ENCODE measurements at places on chromosomes 11 and 22.

DNA sequence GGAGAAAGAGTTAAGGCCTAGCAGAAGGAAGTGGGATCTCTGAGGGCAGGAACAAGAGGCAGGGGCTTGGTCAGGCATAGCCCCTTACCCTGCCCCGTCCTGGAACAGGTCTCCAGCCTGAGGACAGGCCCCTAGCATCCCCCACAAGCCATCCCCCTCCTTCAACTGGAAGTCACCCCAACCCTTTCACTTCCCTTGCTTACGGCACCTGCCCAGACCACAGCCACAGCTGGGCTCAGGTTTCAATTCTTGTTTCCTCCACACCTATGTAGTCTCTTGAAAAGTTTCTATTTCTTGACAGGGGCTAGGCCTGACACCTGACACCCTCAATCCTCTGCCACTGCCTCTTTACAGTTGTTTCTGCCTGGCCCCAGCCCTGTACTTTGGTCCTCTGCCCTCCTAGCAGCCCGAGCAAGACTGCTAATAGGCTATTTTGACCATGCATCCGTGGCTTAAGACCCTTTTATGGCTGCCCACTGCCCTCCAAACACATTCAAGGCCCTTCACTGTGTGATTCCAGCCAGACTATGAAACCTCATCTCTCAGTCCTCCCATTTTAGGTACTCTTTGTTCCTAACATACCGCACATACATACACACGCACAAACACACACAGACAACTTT is 10.9 kb upstream of the FCHSD2 start:
- DNase-seq, result no peak

- DNase-seq, result no peak
Observed at GRCh38 chr11:73288873-73289707, 17.0 kb downstream of the P2RY6 start.

- no peak for DNase-seq
Observed at GRCh38 chr11:74288161-74288560, 23.3 kb downstream of the P4HA3 start.

DNA sequence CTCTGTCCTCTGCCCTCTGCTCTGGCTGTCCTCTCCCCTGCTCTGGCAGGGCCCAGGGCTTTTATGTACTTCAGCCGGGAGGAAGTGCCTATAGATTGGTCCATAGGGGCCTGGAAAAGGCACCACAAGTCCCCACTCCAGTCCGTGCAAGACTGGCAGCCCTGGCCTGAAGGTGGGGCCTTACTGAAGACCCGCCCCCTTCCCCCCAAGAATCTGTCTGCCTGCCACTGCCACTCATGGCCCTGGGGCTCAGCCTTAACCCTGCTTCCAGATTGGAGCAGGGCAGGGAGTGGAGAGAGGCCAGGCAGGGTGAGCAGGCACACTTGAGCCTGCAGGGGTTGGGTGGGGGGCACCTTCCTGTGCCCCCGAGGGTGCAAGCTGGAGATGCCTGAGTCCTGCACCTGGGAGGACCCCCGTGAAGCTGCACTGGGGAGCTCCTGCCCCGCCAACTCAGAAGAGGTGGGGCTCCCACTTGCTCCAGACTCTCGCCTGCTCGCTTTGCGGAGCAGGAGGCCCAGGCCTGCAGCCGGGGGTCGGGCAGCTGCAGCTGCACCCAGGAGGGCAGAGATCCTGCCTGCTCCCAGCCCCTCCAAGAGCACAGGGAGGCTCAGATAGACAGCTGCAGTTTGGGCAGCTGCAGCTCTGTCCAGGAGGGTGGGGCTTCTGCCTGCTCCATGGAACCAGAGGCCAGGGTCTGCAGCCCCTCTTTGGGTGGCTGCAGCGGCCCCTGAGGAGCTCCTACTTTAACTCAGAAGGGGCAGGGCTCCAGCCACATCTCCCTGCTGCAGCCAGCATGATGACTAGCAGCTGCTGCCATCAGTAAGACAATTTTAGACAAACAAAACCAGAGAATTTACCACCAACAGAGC is 51.0 kb upstream of the SC5D start:
- no peak for DNase-seq

GRCh38 chr22:26624803-26625202 is 3.0 kb downstream of the CRYBA4 start:
- no peak for DNase-seq

Data from stimulated activated CD4-positive, alpha-beta T cell treated with anti-CD3 and anti-CD28 coated beads, Interleukin-1b, Interleukin-23, amount 100 ng/mL, for 1 hour (primary cell).